Gastrocnemius medialis (tissue), 4 donors: ENCODE measurements at places on chromosomes 7 and 10. TPM values are rescaled to one million over a fixed set of nuclear protein-coding genes. Genes with fewer than 3 reads are reported as not detected.

The LRRD1 gene
- not detected for total RNA-seq

The PRR15 gene
- total RNA-seq, result 1.3 TPM

GRCh38 chr10:29920408-29921070, 138.8 kb downstream of the JCAD start:
- no peak for DNase-seq

DNA sequence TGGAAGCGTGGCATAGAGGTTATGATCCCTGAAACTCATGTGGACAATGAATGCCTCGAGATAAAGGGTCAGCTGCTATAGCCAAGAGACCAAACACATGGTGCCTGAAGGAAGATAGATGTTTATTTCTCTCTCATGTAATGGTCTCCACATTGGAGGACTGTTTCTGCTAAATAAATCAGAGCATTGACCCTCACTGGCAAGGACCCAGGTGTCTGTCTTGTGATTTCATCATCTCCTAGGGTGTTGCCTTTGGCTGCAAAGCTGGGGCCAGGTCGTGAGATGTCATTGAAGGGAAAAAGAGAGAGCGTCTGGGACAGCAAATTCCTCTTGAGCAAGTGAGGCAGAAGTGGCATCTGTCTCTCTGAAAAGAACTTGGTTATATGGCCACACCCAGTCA, 64.6 kb downstream of the JCAD start:
- no peak for DNase-seq

DNA sequence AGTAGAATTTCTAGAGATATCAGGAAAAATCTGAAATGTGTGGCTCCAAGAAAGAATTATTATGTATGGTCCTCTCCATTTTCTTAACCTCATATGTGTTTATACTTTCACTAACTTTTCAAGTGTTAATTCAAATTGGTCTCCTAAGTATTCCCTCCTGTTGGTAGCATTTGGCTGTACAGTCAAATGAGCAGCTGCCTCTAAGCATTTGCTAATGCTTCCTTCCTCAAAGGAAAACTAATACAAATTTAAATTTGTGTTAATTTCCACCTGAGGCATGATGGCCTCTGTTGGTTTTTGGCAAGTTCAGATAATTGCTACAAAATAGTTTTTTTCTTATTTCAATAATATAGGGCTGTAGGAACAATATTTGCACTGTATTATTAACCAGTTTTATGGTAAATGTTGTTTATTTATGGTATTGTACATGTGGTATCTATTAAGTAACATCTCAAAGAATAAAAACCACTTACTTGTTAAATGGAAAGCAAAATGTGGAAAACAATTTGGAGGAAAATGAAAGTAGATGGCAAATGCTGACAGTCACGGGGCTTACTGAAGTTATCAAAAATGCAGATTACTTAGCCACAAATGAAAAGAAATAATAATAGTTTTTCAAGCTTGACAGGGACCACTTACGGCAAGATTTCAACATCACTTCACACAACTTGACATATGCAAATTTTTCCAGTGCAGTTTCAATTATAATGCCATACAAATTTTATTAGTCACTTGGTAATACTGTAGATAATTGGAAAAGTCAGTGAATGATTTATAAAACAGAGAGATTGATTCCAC, 299.3 kb upstream of the MEOX2 start:
- DNase-seq, result no peak

- no peak for DNase-seq
Observed at GRCh38 chr7:22386206-22386858, 29.4 kb upstream of the RAPGEF5 start.

DNA sequence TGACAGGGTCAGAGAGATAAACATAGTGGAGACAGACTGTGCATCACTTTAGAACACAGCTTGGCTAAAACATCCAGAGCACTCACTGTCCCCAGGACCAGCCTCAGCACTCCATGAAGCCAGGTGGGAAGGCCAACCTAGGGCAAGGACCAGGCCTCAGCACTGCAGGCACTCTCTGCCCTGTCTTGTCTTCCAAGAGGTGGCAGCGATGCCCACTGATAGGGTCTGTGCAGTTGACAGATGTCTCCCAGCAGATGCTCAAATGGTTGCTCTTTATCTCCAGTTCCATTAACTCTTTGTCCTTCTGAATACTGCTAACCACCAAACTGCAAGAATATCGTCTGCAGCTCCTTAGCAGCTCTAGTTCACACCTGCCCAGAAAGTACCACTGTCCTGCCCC, 9.1 kb downstream of the DDX56 start:
- no peak for DNase-seq

DNA sequence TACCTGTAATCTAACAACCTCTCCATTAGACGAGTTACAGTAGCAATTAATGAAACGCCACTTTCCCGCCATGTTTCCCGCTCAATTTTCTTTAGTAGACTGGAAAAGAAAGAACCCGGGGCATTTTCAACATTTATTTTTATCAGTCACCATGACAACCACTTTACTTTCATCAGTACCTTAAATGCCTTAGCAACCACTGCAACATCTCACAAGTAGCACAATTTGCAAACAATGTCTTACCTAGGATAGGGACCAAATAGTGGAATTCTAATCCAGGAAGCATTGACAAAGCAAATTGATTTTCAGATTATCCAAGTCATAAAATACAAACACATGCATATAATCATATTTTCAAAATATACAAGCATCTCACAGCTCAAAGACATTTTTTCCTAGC, 221.6 kb upstream of the IMMP2L start:
- no peak for DNase-seq

- DNase-seq, result no peak
Observed at GRCh38 chr7:1348096-1348822, 111.0 kb downstream of the MICALL2 start.

DNA sequence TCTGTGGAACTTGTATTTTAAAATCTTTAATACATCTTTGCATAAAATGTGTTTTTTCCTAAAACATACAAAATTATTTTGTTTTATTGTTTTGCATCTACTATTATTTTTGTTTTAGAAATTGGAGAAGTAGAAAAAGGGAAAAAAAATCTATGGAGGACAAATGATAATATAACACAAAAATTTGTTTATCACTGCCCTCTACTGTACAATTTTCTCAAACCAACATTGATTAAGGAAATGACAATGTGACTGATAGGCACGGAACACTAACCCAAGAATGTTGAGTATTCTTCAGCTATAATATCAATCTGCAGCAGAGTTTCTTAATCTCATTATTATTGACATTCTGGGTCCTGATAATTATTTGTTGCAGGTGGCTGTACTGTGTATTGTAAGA, 9.5 kb upstream of the ING3 start:
- DNase-seq, result no peak

DNA sequence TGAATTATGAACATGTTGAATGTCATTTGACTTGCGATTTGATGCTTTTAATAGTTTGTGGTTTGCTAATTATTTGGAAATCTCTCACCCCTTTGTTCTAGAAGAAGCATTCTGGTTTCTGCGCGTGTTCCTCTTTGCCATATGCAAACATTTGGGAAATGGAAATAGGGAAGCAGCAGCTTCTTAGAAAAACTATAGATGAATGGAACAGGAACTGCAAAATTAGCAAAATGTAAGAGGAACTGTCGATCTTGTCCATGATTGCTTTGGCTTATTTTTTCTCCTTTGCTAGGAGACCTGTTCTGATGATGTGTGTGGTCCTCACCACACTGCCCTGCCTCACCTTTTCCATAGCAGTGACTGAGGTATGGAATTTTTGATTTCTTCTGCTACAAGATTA, 19.0 kb downstream of the TMEM236 start:
- DNase-seq, result no peak

The C10orf120 gene
- not detected for total RNA-seq

DNA sequence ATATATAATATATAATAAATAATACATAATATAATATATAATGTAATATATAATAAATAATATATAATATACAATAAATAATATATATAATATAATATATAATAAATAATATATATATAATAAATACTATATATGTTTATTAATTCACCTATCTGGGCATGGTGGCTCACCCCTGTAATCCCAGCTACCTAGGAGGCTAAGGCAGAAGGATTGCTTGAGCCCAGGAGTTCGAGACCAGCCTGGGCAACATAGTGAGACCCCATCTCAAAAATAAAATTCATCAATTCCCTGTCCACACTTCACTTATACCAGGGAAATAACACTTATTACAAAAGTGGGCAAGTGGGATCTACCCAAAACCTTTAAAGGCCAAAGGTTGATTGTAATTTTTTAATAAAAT, 281.1 kb downstream of the PRPF18 start:
- no peak for DNase-seq

- no peak for DNase-seq
Observed at GRCh38 chr10:116241085-116241484, 31.9 kb downstream of the GFRA1 start.

DNA sequence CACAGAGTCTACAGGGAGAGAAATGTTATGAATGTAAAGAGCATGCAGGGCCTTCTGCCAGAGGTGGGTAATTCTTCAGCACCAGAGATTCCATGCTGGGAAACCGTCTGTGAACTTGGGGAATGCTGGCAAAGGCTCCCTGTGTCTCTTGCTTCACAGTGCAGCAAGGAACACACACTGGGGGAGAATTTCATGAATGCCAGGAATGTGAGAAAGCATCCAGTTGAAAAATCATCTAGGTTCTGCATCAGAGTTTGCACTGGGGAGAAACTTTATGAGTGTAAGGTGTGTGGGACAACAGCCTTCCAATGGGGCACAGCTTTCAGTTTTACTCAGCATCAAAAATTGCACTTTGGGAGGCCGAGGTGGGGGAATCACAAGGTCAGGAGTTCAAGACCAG, 224.3 kb upstream of the IGFBP3 start:
- DNase-seq, result no peak

The LRRC18 gene
- total RNA-seq, result not detected

GRCh38 chr10:53886325-53887300, 914.4 kb downstream of the PCDH15 start:
- no peak for DNase-seq

DNA sequence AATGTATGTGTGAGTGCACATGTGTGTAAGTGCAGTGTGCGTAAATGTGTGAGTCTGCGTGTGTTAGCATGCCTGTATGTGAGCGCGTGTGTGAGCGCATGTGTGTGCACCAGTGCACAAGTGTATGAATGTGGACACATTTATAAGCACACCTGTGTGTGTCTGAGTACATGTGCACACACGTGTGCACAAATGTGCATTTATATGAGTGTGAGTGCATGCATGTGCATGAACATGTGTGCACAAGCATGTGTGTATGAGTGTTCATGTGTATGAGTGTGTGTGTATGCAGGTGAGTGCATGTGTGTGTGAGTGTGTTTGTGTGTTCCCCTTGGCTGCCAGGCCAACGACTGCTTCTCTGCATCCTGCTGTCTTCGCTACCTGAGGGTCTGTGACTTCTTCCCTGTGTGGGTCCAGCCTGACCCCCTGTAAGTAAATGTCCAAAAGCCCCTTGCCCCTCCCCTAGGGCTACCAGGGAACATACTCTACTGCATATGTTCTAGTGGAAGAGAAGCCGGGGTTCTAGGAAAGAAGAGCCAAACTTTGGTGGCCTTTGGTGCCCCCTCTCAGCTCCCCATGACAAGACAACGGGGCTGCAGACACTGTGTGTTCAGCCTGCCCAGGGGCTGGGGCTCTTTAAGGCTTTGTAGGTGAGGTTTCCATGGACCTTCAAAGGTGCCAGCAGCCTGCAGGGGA, 17.0 kb downstream of the GOLGA7B start:
- DNase-seq, result no peak

- no peak for DNase-seq
Observed at GRCh38 chr10:77673101-77673500, 35.5 kb upstream of the KCNMA1 start.

The HMX2 gene
- not detected for total RNA-seq

DNA sequence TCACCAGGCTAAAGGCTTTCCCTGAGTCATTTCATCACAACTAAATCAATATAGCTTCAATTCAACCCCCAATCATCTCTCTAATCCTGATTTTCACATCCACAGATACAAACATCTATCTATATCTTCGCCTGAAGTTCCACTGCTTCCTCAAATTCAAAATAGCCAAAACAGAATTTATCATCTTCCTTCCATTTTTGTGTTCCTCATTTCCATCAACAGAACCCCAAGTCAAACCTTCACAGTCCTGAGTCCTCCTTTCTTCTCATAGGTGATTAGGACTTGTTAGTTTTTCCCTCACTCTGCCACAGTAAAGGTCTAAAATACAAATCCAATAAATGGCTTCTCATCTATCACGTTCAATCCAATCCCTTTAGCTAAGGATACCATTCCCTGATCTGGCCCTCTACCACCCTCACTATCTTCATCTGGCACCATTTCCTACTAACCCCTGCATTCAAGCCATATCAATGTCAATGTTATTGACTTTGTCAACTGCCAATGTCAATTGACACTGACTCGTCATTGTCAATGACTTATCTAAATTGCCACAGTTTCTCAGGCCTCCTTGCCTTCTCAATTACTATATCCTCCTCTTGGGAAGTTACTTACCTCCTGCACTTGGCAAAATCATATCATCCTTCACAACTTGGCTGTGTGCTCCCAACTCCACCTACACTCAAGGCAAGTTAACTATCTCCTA, 2.6 kb downstream of the HYCC1 start:
- DNase-seq, result no peak

- DNase-seq, result peak; percentile 81
Observed at GRCh38 chr10:45001381-45002148, 842 bp downstream of the ZNF22 start.

The FXYD4 gene
- total RNA-seq, result not detected

- DNase-seq, result no peak
Observed at GRCh38 chr7:150620061-150620460, 12.1 kb downstream of the GIMAP6 start.

GRCh38 chr10:29628912-29629526, 5.8 kb downstream of the SVIL start:
- no peak for DNase-seq

The TCF7L2 gene
- 5.1 TPM for total RNA-seq

- no peak for DNase-seq
Observed at GRCh38 chr7:53238021-53238605, 202.7 kb downstream of the POM121L12 start.

The RNF32 gene
- not detected for total RNA-seq

DNA sequence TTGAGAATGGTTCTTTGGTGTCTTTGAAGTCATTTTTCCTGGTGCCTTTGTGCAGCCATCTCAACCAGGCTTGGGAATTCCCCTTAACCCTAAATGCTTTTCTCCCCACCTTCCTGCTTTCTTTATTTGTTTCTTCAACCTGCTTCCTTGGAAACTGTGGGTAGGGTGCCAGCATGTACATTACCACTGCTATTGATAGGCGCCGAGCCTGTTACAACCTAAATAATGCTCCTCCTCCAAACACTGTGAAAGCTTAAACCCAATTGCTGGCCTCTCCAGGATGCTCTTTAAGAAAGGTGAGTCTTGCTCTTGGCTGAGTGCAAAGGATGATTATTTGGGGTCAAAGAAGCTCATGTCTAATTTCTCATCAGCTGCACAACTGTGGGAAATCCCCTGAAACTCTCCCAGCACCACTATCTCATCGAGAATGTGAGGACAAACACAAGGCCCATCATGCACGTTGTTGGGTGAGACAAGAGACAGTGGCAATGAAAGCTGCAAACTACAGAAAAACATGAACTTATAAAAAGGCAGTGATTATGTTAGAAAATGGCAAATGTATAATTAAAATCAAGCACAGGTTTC, 285.5 kb upstream of the IGFBP3 start:
- no peak for DNase-seq
